ENCODE measurements at places on chromosomes 12 and 14.

GRCh38 chr12:13211191-13211858 is 14.8 kb downstream of the EMP1 start:
- no peaks in the 10 kb centered on the region for H3K27me3 ChIP-seq
- H3K27ac ChIP-seq: no peak overlapping the region
- no peak overlapping the region for H3K4me3 ChIP-seq
- no peaks in the 10 kb centered on the region for H3K36me3 ChIP-seq
- DNase-seq: no peak
- peaks cover 36% of the 10 kb centered on the region for H3K4me1 ChIP-seq

GRCh38 chr12:93677195-93678064 is at the start of gene CRADD:
Gene CRADD, plus strand, starts transcription at chr12:93677375.
- no peaks in the 10 kb centered on the region for H3K27me3 ChIP-seq

GRCh38 chr14:24958271-24958670 is 91.7 kb downstream of the STXBP6 start:
- H3K27ac ChIP-seq: no peak overlapping the region
- H3K27me3 ChIP-seq: no peaks in the 10 kb centered on the region
- no peak for DNase-seq
- H3K36me3 ChIP-seq: no peaks in the 10 kb centered on the region
- H3K4me1 ChIP-seq: no peaks in the 10 kb centered on the region
- H3K4me3 ChIP-seq: no peak overlapping the region

DNA sequence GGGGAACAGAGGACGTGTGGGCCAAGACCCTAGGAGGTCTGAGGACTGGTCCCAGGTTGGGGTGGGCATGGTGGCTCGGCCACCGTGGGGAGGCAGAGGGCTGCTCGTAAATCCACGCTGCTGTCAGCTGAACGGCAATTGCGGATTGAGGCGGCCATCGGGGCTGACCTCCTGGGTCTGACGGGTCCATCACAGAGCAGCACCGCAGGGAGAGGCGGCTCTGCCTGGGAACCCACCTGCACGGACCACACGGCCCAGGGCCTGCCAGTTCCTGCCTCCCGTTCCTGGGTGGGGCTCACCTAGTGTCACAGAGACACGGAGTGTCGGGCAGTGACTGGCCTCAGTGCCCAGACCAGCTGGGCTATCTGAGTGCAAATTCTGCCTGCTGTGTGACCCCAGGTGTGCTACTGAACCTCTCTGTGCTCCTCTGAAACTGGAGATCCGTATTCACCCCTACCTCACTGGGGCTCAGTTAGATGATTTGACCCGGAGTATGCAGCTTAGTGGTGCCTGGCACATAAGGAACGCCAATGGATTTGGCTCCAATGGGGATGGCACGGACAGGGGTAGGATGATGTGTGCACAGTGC is 53.1 kb downstream of the KIF26A start:
- H3K4me3 ChIP-seq: no peak overlapping the region
- H3K4me1 ChIP-seq: peaks cover under 1% of the 10 kb centered on the region
- H3K27me3 ChIP-seq: no peaks in the 10 kb centered on the region
- no peak for DNase-seq
- H3K36me3 ChIP-seq: no peaks in the 10 kb centered on the region

DNA sequence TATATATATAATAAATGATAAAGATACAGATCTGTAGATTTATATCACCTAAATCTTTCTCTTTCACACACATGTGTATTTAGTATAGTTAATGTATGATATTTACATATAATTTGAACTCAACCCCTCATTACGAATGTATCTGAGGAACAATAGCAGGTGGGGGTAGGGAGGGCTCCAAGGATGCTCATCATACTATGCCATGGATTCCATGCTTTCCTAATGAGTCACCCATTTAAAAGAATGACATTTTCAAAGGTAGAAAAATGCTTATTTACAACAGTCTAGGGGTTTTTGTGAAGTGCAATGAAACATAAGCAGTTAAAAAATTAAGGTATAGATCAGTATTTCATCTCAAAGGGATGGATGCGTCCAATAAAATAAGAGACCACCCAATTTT is 181.6 kb downstream of the SOX5 start:
- H3K4me1 ChIP-seq: no peaks in the 10 kb centered on the region
- H3K27ac ChIP-seq: no peak overlapping the region
- no peak for DNase-seq
- H3K27me3 ChIP-seq: no peaks in the 10 kb centered on the region
- H3K4me3 ChIP-seq: no peak overlapping the region
- H3K36me3 ChIP-seq: no peaks in the 10 kb centered on the region

DNA sequence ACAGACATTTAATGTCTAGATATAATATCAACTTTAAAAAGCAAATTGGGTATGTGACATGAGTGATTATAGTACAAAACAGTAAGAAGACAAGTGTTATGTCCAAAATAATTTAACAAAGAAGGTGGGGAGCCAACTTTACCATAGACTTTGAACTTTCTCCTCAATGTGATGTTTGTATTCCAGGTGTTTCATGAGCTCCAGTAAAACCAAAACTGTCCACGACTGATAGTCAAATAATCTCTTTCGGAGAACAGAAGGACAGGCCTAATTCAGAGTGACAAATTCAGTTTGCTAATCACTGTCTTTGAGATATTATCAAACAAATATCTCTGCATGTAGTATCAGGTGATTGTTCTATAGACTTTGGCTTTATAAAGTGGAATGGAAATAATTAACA is 1112.6 kb downstream of the SLC6A15 start:
- DNase-seq: no peak
- H3K4me1 ChIP-seq: no peaks in the 10 kb centered on the region
- H3K27me3 ChIP-seq: no peaks in the 10 kb centered on the region
- no peaks in the 10 kb centered on the region for H3K36me3 ChIP-seq

DNA sequence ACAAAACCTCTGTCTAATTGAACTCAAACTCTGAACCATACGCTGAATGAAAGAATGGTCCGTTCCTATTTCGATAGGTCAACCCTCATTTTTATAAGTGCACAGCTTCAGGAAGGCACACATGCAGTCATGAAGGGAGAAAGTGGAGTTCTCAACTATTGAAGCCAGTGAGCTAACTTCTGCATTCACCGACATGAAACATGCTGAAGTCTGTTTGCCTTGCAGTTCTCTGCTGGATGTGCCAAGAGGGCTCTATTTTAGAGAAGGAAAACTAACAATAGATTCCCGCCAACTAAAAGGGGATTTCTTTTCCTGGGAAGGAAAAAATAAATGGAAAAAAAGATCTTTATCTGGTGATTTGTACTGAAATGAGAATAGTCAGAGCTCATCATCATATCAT is 191.0 kb upstream of the PLEKHG7 start:
- no peaks in the 10 kb centered on the region for H3K4me1 ChIP-seq
- H3K36me3 ChIP-seq: no peaks in the 10 kb centered on the region

DNA sequence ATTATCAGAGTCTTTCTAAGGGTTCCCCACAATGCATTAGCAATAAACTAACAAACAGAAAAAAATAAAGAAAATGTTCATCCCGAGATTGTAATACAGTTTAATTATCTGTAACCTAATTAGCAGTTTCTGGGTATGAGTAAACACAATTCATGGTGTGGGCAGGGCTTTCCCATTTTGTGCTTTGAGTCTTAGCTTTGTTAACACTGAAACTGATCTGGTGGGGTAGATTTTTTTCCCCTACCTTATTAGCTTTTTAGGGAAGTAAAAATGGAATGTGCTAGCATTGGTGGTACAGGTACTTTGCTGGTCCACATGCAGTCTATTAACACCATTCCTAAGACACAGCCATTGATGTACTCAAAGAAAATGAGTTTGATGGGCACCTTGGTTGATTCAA is 18.4 kb upstream of the KRR1 start:
- H3K27ac ChIP-seq: no peak overlapping the region
- no peaks in the 10 kb centered on the region for H3K27me3 ChIP-seq
- H3K4me3 ChIP-seq: no peak overlapping the region

DNA sequence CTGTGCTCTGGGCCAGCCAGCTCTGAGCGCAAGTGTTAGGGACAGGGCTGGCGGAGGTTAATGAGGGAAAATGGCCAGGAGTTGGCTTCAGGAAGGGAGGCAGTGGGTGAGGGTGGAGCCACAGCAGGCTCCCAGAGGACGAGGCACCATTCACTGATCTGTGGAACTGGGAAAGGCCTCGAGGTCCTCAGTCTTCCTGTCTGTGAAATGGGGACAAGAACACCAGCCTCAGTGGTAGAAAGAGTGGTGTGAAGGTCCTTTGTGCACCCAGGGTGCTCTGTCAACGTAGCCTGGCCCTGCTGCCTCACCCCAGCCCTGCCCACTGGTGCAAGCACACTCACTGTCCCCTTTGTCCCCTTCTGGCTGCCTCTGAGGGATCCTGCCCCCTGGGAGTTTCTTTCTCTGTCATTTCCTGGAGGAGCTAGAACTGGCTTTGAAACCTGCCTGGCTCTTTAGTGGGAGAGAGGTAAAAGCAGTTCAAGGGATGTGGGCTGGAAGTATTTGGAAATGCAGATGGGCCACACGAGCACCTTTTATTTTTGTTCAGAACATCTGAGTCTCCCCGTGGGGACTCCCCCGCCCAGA is 25.0 kb downstream of the SYNDIG1L start:
- DNase-seq: no peak
- H3K4me3 ChIP-seq: peak overlapping the region; percentile 47
- no peak overlapping the region for H3K27ac ChIP-seq
- H3K27me3 ChIP-seq: no peaks in the 10 kb centered on the region
- H3K36me3 ChIP-seq: no peaks in the 10 kb centered on the region

GRCh38 chr12:94320109-94320508 is 139.6 kb downstream of the CEP83 start:
- no peak for DNase-seq
- peaks cover 44% of the 10 kb centered on the region for H3K36me3 ChIP-seq
- H3K4me1 ChIP-seq: no peaks in the 10 kb centered on the region
- no peak overlapping the region for H3K4me3 ChIP-seq
- no peaks in the 10 kb centered on the region for H3K27me3 ChIP-seq

All from Karpas-422 (cell line).